Right ventricle myocardium superior (tissue), 1 donor: ENCODE measurements at places on chromosomes 6 and 20. TPM values are rescaled to one million over a fixed set of nuclear protein-coding genes. Genes with fewer than 3 reads are reported as not detected.

Gene OR2H2
- total RNA-seq, result not detected

Gene NANP
- 3.4 TPM for total RNA-seq

Gene ULBP3
- total RNA-seq, result 0.83 TPM

DNA sequence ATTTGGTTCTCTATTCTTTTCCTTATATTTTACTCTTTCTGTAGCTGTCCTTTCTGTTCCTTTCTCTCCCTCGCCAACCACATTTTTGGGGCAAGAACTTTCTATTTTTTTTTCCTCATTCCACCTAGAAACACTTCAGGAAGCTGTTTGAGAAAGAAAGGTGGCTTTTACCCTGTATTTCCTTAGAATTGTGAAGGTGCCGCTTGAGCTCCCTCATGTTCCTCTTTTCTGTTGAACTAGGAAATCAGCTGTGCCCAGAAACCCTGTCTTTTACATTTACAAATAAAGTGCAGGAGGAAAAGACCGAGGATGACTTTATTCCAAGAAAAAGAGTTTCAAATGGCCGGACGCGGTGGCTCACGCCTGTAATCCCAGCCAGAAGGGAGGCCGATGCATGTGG, 38.2 kb downstream of the OR2B2 start:
- no peak for DNase-seq

DNA sequence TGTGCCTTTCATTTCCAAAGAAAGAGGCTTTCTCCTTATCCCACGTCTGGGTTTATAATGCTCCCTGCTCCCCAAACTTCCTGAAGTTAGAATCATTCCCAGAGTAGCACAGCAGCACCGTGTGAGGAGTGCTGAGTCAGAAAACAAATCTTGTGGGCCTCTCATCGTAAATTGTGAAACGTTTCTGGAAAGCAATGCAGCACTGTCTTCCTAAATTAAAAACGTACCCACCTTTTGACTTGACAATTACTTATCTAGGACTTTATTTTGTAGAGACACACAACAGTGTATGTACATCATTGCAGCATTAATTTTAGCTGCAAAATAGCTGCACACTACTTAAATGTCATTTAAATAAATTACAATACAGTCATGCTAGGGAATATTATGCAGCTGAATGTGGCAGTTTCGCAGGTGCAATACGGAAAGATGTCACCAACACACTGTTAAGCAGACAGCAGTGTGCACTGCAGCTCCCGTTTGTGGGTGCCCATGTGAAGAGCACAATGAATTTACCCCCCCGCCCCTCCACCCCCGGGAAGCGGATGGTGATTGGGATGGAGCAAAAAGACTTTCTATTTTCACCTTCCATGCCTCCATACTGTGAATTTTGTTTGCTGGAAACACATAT, 30.8 kb downstream of the RRBP1 start:
- no peak for DNase-seq

DNA sequence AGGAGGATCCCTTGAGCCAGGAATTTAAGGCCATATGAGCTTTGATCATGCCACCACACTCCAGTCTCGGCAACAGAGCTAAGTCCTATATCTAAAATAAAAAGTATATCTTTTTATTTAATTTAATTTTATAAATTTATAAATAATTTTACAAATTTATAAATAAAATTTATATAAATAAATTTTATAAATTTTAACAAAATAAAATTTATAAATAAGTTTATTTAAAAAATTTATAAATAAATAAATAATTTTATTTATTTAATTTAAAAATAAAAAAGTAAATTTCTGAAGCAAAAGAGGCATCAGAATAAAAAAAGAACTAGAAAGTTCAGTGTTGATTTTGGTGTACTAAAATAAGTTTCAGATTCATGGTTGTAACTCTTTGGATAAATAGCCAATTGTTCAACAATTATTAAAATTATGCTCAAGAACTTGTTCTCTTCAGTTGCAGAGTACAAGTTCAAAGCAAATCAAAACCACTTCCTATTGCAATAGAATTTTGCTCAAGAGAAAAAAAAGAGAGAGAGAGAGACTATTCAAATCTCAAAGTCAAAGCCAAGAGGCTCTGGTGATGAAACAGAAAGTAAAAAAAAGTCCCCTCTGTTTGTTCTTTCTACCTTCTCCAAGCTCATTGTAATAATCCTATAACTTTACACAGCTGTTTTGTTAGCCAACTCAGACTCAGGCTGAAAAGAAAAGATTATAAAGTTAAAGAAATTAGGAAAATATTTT, 547.5 kb upstream of the ADGRB3 start:
- no peak for DNase-seq
